Cardiac atrium fibroblast (primary cell): ENCODE measurements at places on chromosomes 6 and 20. TPM values are rescaled to one million over a fixed set of nuclear protein-coding genes. Genes with fewer than 3 reads are reported as not detected.

The SLC26A8 gene
- not detected in 2 replicates for total RNA-seq

The HDAC2 gene
- 31.4 and 61.6 TPM in 2 replicates for total RNA-seq

The ZC2HC1B gene
- not detected in 2 replicates for total RNA-seq

The PSORS1C2 gene
- total RNA-seq: not detected in 2 replicates

The PXDC1 gene
- 88.0 and 97.5 TPM in 2 replicates for total RNA-seq

The RRAGD gene
- 0.49 TPM in 1 of 2 replicates, not detected in the other for total RNA-seq

The RUNX2 gene
- total RNA-seq: 0.49 and 0.72 TPM in 2 replicates

The HMGCLL1 gene
- not detected in 2 replicates for total RNA-seq

The OPRM1 gene
- not detected in 2 replicates for total RNA-seq

The SLC22A2 gene
- total RNA-seq: not detected in 2 replicates

The ANKEF1 gene
- under 0.01 and 0.16 TPM in 2 replicates for total RNA-seq

The HRH3 gene
- not detected in 2 replicates for total RNA-seq

The IYD gene
- not detected in 2 replicates for total RNA-seq

The LTB gene
- not detected in 2 replicates for total RNA-seq

The FNDC1 gene
- under 0.01 and 0.32 TPM in 2 replicates for total RNA-seq

The SNPH gene
- total RNA-seq: 4.5 and 5.5 TPM in 2 replicates

The RAB44 gene
- 0.32 TPM in 1 of 2 replicates, not detected in the other for total RNA-seq

The CEP85L gene
- 4.3 and 10.2 TPM in 2 replicates for total RNA-seq

The CST2 gene
- 0.16 TPM in 1 of 2 replicates, not detected in the other for total RNA-seq

The AVP gene
- not detected in 2 replicates for total RNA-seq

The POPDC3 gene
- total RNA-seq: 6.0 TPM in 1 of 2 replicates, not detected in the other

The MYH7B gene
- total RNA-seq: not detected in 2 replicates

The BMP2 gene
- 2.5 and 4.7 TPM in 2 replicates for total RNA-seq
